Sciatic nerve (tissue), 2 donors: ENCODE measurements at places on chromosomes 1 and 21. TPM values are rescaled to one million over a fixed set of nuclear protein-coding genes. Genes with fewer than 3 reads are reported as not detected.

- DNase-seq: no peak
Measured at GRCh38 chr1:35506960-35507912, 50.0 kb downstream of the KIAA0319L start.

DNA sequence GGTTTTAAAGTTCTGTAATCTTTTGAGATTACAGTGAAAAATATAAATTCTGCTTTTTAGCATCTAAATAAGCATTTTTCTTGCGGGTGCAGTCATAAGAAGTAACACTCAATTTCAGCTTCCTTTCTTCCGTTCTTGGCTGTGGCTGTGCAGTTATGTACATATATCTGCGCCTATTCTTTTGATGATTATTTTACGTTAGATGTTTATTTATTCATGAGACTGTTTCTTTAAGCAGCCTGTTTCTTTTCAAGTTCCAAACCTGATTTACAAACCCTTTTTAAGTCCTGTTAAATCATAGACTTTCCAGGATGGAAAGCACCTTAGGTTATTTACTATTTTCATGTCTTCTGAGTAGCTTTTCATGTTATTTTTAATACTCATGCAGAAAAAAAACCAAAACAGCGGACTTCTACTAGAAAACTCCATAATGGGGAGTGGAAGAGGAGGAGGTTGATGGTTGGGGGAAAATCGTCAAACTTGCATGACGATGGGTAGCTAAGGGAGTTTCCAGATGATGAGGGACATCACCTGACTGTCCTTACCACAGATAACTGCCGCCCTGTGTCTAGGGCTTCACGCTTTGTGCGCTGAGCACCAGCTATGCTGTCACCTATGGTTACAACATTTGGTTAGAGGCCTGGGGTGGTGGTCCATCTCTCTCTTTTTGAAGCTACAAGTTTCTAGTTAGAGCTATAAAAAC is 2.6 kb downstream of the PRDM2 start:
- no peak for DNase-seq

DNA sequence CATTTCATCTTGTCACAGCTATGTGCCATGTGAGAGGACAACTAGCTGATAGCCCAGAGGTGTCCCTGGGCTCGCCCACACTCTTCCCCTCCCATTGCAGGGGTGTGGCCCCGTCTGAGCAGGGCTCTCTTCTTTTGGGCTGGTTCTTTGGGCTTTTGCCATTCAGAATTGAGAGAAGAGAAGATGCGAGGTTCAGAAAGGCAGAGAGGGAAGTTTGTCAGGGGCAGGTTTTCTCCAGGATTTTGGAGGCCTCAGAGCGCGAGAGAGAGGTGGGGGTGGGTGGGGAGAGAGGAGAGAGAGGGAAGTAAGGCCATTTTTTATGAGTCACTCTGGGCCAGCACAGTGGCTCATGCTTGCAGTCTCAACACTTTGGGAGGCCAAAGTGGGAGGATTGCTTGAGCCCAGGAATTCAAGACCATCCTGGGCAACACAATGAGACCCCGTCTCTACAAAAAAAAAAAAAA is 5.2 kb downstream of the IFI6 start:
- DNase-seq: no peak

TFAP2E gene
- total RNA-seq: 3.4 TPM

TCP10L gene
- total RNA-seq: 1.9 TPM

- no peak for DNase-seq
Measured at GRCh38 chr1:79295967-79296366, 289.4 kb upstream of the ADGRL4 start.

AADACL3 gene
- total RNA-seq: not detected
